ENCODE measurements at places on chromosomes 16 and 17. TPM values are rescaled to one million over a fixed set of nuclear protein-coding genes. Genes with fewer than 3 reads are reported as not detected.

TRIM72 gene
- not detected for total RNA-seq

CUEDC1 gene
- 7.7 TPM for total RNA-seq

EME2 gene
- 9.6 TPM for total RNA-seq

CDR2L gene
- 17.5 TPM for total RNA-seq

KCNAB3 gene
- 0.85 TPM for total RNA-seq

KRTAP2-3 gene
- under 0.01 TPM for total RNA-seq

PERCC1 gene
- not detected for total RNA-seq

CWC25 gene
- total RNA-seq, result 6.8 TPM
